ENCODE measurements at places on chromosomes 3 and 15.

DNA sequence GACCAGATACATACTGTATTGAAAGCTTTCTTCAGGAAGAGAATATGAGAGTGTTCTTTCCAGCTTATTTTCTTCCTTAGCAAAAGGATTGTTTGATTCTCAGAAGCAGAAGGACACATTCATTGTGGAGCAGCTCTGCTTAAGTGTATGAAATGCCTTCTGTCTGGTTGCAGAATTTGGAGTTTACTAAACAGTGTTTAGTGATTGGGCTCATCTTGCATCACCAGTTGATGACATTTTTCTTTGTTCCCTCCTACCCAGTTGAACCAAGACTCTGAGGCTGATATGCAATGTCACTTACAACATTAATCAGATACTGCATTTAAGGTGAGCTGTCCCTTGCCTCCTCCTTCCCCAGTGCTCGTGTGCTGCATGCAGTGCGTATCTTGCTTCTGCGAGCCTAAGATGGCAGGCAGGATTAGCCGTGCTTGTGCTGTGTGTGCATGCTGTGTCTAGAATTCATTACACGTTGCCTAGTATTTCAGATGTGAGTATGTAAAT lies 18.4 kb downstream of the ZBTB38 start:
- peak; percentile 87 for ATAC-seq

GRCh38 chr15:29345549-29346525 lies 76.2 kb upstream of the NSMCE3 start:
- peak; percentile 29 for ATAC-seq

DNA sequence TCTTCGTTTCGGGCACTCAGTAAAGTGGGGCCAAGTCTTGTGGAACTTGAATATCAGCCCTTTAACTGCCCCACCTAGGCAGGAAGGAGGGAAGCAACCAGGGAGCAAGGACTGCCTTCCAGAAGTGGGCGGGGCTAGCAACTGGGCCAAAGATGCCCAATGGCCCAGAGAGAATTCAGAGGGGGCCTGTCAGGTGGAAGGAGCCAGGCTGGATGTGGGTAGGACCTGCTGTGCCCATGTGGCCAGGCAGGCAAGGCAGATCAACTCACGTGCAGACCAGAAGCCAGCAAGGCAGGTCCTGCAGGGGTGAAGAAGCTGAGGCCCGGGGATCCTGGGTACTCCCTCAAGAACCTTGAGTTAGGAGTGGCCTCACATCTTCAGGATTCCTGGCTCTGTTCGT lies 5.5 kb downstream of the MAP6D1 start:
- ATAC-seq = no peak

DNA sequence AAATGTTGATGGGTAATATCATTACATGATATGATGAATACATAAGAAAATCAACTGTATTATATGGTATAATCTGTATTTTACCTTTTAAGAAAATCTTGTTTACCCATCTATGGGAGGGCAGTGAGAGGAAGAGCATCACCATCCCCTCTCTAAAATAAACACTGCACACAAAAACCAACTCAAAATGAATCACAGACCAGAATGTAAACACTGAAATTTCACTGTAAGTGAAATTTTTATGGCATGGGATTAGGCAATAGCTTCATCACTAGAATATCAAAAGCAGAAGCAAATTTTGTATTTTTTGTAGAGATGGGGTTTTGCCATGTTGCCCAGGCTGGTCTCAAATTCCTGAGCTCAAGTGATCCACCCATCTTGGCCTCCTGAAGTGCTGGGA lies 26.2 kb downstream of the IFT80 start:
- ATAC-seq = no peak

DNA sequence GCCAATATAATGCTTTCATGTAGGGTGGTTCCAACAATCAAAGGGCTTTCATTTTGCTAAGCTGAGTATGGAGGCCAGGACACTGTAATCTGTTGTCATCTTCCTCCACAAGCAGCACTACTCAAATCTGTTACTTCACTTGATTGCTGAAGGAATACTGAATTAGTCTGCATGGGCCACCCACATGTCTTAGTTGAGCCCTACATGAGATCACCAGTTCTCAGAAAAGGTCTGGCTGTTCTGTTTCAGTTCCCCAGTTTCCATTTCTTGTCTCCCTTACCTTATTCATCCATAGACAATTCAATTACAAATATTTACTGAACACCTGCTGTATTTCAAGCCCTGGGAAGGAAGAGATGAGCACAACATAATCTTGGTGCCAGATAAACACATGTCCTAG lies 119.2 kb downstream of the FHIT start:
- ATAC-seq = peak; percentile 15

- peak; percentile 75 for ATAC-seq
These were observed 36.9 kb downstream of the RFTN1 start for GRCh38 chr3:16476636-16477035.
